ENCODE measurements at places on chromosomes 7 and 10.

GRCh38 chr7:120402079-120402767 lies 129.2 kb downstream of the KCND2 start:
- DNase-seq = no peak

DNA sequence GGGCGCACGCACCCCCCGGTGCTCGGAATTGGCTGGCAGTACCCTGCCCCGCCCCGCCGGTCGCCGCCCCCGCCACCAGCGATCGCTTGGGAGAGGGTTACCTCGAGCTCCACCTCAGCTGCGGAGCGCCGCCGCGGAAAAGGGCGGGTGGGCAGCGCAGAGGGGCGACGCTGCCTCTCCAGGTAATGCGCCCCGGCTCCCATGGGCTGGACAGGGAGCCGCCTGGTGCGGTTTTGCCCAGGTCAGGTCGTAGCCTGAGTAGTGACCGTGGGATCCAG lies 1.3 kb downstream of the PFKFB3 start:
- DNase-seq = no peak

- DNase-seq = no peak
Measured at GRCh38 chr10:20330246-20330645, 514.0 kb downstream of the PLXDC2 start.

GRCh38 chr10:69516316-69516715 lies 56.9 kb downstream of the NEUROG3 start:
- peak; percentile 40 for DNase-seq

DNA sequence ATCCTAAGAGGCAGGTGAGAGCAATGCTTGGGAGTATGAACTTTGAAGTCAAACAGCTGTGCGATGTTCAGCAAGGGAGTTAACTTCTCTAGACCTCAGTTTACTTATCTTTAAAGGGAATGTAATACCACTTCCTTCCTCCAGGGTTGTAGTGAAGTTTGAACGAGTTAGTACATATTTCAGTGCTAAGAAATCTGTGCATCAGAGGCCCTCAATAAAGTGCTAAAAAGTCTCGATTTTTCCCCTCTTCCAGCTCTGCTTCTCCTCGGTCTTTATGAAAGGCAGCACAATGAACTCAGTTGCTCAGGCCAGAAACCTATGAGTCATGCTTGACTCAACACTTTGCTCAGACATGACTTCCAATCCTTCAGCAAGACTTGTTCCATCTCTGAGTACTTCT lies 418.9 kb downstream of the MDFIC start:
- DNase-seq = no peak

- peak; percentile 98 for DNase-seq
Measured at GRCh38 chr7:130441408-130441869, 623 bp upstream of the CEP41 start.

DNA sequence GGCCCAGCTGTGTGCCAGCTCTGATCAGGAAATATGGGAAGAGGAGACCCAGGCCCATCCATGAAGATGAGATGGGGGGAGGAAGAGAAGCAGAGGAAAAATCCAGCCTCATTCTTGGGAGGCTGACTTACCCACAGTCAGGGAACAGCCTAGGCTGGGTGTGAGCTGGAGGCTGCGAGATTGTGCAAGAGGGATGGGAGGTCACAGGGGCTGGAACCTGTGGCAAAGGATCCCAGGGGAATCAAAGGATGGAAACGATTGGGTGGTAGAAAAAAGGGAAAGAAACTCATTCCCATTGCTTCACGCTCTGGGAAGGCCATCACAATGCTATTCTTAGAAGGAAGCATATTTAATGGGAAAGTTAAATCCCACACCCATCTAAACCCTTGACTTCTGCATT lies 26.7 kb upstream of the CRHR2 start:
- DNase-seq = no peak

GRCh38 chr10:11683529-11684320 lies 58.5 kb upstream of the ECHDC3 start:
- DNase-seq = no peak

DNA sequence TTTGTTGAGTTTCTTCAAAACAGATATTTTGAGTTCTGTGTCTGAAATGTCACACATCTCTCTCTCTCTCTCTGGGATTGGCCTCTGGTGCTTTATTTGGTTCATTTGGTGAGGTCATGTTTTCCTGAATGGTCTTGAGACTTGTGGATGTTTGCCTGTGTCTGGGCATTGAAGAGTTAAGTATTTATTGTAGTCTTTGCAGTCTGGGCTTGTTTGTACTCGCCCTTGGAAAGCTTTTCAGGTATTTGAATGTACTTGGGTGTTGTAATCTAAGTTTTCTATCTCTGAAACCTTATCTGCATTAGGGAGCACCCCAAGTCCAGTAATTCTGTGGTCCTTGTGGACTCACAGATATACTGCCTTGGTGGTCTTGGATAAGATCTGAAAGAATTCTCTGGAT lies 106.7 kb upstream of the PRSS58 start:
- DNase-seq = no peak

DNA sequence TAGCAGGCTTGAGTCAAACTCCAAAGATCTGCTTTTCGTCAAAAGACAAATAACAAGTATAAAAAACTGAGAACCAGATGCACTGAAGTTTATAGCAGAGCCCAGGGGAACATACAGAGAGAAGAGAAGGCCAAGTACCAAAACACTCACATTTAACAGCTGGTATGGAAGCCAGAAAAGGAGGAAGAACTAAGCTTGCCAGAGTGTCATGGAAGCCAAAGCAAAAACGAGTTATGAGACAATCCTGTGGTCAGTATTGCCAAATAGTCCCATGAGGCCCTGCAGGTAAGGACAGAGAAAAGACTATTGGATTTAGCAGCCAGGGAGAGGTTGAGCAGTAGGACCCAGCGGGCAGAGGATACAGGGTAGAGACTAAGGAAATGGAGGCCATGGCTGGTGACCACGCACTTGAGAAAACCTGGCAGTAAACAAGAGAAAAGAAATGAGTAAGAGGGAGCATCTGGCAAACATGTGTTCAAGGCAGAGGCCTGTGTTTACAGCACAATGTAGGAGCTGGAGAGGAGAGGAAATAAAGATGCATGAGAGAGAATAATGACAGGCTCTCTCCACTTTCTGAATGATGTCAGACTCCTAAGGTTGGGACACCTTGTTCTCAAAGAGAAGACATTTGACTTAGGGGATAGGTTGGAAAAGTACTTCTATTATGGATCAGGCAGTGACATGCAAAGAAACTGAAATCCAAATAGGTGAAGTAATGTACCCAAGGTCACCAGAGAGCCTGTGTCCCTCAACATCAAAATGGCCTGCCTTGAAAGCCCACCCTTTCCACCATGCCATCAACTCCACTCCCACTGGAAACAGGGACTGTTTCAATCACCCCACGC lies 9.1 kb downstream of the CREB3L2 start:
- no peak for DNase-seq

DNA sequence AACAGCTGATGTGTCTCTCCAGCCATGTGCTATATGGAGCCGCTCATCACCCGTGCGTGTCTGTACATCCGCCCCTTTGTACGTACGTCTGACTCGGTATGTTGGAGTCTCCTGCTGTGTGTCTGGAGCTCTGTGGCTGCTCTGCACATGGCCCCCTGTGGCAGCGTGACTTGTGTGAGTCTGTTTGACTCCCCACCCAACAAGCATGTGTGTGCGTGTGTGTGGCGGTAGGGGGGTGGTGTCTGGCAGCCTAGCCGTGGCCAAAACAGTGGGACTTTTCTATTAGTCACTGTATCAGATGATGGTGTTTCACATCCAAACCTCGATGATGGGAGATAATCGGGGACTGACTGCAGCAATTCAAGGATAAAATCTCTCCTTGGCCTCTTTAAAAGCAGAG lies 94.1 kb downstream of the COL13A1 start:
- no peak for DNase-seq

DNA sequence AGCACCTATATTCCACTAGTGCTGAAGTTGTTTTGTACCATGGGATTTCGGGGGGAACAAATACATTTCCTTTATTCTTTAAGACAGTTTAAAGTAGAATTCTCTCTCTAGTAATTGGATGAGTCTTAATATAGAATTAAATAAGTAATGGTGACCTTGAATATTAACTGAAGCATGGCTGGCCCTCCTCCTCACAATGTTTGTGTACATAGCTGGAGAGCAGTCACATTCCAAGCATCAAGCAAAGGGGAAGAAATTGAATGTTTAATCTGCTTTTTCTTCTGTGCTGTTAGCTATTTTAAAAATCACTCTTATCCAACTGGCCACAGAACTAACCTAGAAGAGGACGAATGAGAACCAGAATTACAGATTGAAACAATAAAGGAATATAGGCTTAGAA lies 906.9 kb downstream of the CCSER2 start:
- DNase-seq = no peak

DNA sequence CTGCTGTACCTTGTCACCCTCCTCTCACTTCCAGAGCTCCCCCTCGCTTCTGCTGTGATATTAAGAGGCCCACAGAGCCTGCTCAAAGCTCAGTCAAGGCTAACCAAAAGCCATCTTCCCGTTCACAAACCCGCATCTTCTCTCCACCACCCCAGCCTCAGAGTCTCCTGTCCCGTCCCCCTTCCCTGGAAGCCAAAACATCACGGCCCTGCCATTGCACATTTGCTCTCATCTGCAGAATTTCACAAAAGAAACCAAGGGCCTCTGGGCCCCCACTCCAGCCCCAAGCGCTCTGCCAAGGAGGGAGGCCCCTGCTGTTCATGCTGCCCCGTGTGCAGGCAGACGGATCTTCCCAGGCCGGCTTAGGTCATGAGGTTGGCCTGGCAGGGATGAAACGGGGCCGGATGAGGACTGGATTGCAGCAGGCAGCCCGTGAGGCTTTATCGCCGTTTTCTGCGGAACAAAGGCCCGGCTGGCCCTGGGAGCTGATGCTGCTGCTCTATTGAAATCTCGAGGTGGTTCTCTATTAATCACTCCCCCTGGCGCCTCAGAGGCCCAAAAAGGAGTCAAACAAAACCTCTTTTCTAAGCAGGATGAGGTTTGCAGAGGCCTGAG lies 31.6 kb upstream of the FOXK1 start:
- DNase-seq = no peak

DNA sequence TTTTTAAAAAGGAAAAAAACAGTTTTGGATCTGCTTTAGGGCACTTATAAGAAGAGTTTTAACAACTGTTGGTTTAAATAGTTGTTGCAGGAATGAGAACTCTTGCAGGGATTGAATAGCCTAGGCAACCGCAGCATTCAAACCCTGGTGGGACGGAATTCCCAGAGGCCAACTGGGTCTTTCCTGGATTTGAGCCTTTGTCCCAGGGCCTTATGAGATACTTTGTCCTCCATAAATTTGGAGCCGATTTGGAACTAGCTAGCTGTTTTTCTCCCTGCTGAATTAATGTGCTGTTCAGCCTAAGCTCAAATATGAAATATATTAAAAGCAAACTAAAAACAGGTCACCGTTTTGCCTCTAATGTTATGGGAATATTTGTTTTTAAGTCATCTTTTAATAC lies 109.6 kb downstream of the LRMDA start:
- no peak for DNase-seq
